Activated naive CD4-positive, alpha-beta T cell treated with Interleukin-2 at 50 U/mL for 16 hours (primary cell): ENCODE measurements at places on chromosomes 4 and X.

DNA sequence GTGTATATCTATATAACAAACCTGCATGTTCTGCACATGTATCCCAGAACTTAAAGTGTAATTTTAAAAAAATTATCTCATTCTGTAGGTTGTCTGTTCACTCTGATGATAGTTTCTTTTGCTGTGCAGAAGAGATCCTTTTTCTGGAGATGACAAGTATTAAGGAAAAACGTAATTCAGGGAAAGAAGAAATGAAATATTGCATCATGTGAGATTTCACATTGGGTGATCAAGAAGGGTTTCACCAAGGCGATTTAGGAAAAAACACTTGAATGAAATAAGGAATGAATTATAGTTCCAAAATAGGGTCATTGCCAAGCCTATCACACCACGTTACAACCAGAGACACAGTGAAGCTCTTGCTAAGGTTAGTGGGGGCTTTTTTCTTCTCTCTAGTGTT lies 227.9 kb downstream of the HNRNPD start:
- DNase-seq, result no peak

- DNase-seq, result no peak
Observed at GRCh38 chr4:111601671-111602070, 543.6 kb upstream of the FAM241A start.

GRCh38 chrX:140918398-140919038 lies 83.9 kb upstream of the SPANXB1 start:
- DNase-seq, result peak; percentile 4

GRCh38 chr4:53602390-53602789 lies 11.1 kb upstream of the LNX1 start:
- no peak for DNase-seq

- no peak for DNase-seq
Observed at GRCh38 chr4:81808011-81808672, 336.4 kb upstream of the RASGEF1B start.

DNA sequence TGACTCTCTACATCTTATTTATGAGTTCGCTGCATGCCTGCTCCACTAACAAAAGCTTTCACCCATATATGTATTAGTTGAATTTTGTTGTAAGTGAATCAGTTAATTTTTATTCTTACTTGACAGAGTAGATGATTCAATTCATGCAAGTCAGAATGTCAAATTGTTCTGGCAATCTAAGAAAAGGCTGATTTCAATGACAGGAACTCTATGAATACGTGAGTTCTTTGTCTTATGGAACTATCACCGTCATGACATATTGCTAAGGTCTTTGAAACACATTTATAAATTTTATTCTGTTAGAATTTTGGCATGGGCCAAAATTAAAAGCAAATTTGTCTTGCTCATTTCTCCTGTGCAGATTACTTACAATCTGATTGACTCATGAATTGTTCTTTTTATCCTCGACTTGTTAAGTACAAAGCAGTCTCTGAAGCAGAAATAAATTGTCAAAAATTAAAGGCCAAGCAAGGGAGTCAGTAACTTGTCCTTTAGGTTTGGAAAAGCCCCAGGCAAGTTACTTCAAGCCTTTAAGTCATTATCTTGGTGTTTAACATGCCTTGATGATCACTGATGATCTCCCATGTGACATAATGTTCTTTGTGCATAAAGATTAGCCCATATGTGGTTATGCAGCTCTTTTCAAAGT lies 89.0 kb upstream of the GC start:
- no peak for DNase-seq

DNA sequence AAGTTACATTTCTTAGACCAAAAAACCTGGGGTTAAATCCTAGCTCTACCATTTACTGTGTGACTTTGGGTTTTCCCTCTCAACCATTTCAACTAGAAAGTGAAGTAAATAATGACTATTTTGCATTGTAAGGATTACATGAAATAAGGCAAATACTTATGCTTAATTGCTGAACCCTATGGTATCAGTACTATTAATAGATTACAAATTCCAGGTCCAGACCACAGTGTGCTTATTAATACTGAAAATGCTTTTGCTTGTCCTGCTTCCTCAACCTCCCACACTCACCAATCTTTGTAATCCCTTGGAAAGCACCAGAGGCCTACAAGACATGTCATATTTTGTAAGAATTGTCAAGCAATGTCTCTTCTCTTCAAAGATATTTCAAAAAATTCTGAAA lies 456.5 kb downstream of the SPOCK3 start:
- DNase-seq, result no peak

DNA sequence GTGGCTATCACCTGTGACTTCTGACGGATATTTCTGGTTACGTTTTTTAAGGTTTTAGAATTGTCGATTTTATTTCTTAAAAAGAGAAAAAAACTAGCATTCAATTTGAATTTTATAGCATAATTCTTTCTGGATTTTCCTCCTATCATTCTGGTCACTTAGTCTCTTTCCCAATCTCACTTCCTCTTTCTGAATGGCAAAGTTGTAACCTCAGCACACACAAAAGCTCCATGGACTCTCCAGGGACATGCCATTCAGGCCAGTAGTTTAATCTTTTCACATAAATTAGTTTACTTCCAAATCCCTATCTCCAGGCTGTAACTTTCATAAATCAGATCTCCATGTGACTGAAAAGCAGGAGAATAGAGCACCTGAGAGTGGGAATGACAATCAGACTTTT lies 110.7 kb downstream of the ARAP2 start:
- no peak for DNase-seq

- DNase-seq, result no peak
Observed at GRCh38 chr4:150140774-150141400, 62.6 kb downstream of the DCLK2 start.

- no peak for DNase-seq
Observed at GRCh38 chr4:57303012-57303751, 193.0 kb upstream of the IGFBP7 start.

DNA sequence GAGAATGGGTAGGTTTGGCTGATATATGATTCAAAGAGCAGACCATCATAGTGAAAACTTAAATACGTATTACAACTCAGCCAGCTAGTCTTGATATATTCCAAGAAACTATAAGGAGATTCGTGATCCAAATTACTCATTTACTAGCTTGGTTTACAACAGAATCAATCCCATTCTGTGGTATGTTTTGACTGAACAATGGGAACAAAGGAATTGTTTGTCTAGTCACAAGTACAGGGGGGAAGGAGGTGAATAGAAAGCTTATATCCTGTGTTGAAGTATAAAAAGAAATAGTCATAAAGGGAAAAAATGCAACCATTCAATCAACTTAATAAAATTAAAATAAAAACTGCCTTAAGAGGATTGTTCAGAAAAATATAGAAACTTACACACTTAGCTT lies 17.0 kb downstream of the C4orf54 start:
- no peak for DNase-seq

GRCh38 chrX:78643874-78644273 lies 15.3 kb downstream of the RTL3 start:
- DNase-seq, result no peak

- peak; percentile 24 for DNase-seq
Observed at GRCh38 chr4:15182600-15183220, 180.4 kb downstream of the CPEB2 start.

DNA sequence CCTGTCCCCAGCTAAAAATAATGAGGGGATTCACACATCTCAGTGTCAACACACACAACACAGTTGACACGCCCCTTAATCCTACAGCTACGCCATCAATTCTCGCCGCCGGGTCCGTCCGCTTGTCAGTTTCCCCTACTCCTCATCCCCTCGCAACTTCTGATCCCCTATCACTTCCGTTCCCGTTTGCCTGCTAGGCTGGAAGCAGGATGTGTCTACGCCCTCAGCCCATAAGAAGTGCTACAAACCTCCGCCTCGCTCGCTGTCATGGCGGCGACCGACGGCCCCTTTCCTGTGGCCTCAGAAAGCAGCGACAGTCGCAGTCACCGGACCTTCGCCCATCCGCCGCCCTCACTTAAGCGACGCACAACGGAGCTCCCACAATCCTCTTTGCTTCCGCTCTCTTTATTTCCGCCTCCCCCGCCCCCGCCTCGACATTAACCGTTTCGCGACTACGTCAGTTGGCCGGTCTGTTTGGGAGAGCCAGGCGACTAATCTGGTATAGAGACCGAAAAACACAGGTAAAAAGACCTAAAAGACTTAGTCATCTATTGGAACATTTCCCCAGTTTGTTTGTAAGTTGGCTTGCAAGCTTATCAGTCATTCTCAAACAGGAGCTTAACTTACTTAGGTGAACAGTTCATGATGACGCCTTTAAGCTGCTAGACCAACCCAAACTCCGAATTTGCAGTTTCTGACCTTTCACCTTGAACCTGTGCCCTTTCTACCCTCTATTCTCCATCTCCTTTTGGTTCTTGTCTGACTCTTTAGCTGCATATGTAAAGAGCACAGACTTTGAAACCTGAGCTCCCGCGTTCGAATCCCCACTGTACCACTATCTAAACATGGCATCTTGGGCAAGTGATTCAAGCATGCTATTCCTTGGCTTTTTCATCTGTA lies at the start of gene SLC25A53:
TSS of gene SLC25A53 (minus strand) at position 380 of the 900 bp plus-strand sequence. CDS start 51,752 bp downstream, outside the sequence.
- peak; percentile 77 for DNase-seq

DNA sequence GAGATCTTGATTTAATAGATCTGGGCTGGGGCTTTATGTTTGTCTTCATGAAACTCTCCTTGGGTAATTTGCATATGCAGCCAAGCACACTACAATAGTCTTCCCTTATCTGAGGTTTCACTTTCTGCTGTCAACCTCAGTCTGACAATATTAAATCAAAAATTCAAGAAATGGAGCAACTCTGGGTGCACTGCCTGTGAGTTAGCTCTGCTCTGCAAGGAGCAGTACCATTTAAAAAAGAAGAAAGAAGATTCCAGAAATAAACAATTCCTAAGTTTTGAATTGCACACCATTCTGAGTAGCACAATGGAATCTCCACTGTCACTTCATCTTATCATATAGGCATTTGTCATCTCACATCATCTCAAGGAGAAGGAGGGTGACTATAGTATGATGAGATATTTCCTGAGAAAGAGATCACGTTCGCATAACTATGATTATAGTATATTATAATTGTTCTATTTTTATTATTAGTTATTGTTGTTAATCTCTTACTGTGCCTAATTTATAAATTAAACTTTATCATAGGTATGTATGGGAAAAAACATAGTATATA lies 9.4 kb downstream of the FNIP2 start:
- DNase-seq, result no peak

GRCh38 chr4:183714626-183715025 lies 55.5 kb downstream of the TRAPPC11 start:
- no peak for DNase-seq

DNA sequence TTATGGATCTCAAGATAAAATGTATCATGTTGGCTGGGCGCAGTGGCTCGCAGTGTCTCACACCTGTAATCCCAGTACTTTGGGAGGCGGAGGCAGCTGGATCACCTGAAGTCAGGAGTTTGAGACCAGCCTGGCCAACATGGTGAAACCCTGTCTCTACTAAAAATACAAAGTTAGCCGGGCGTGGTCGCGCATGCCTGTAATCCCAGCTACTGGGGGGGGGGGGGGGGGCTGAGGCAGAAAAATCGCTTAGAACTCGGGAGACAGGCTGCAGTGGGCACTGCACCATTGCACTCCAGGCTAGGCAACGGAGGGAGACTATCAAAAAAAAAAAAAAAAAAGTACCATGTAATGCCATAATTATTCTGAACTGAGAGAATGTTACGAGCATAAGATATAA lies 2.1 kb downstream of the RBMX start:
- DNase-seq, result no peak

DNA sequence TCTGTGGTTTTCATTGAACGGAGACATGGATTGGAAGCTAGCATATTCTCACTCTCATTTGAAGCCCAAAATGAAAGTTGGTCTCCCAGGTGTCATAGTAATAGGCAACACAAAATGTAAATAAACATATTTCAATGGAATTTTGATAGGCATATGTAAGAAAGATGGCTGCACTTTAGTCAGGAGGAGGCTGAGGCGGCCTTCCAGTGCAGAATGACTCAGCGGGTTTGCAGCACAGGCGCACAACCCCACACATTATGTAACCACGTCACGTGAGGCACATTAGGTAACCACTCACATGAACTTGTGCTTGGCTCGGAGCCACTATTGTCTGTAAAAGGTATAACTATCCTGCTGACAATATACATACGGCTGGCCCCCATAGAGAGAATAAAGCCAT lies 381.7 kb downstream of the GPAT3 start:
- DNase-seq, result no peak

DNA sequence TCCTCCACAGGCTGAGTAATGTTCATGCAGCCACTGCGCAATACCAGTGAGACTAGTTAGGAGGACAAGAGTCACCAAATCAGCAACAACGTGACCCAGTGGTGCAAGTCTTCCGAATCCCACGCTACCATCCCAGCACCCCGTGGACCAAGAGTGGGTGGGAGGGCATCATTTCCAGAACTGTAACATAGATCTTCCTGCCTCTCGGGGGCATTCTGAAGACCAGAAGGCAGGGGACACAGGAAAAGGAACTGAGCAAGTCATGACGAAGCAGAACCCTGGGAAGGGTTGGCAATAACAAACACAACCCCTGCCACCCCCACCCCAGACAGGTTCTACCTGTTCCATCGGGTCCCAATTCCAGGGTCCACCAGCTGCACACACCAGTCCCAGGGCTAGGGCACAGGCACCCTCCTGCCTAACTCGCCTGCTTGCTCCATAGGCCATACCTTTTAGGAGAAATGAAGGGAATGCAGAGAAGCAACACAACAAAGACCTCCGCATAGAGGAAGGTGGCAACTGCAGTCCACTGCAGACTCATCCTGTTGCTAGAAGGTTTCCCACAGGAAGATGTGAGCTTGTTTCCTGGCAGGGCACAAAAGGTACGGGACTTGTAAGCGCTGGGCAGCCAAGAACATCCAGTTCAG lies 1.4 kb downstream of the BCAP31 start:
- DNase-seq, result peak; percentile 3

DNA sequence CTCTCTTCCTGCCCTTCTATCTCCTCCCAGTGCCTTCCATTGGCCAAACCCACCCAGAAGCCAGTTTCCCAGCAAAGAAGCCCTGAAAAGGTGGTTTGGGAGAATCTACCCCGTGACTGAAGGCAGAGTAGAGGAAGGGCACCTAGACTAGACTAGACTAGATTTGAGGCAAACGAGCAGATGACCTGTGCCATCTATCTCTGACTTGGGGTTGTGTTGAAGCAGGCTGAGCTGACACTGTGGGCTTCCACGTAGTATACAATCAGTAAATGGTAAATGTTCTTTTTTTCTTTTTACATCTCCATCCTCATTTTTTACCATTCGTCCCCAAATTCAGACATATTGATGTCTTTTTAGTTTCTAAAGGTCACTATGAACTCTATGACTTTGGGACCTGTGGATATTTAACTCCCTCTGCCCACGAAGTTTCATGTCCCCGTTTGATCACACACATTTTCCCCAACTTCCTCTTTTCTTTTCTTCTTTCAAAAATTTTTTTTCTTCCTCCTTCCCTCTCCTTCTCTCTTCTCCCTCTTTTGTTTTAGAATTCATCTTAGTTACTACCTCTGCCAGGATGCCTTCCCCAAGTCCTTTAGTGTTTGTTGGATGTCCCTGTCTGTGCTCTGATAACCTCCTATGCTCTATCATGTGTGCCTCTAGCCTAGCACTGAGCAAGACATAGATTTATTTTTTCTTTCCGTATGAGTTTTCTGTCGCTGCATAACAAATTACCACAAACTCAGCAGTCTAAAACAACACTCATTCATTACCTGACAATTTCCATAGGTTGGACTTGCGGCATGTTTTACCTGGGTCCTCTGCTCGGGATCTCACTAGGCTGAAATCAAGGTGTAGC lies 6.2 kb upstream of the AFF1 start:
- no peak for DNase-seq
